ENCODE measurements at places on chromosomes 7 and 10.

DNA sequence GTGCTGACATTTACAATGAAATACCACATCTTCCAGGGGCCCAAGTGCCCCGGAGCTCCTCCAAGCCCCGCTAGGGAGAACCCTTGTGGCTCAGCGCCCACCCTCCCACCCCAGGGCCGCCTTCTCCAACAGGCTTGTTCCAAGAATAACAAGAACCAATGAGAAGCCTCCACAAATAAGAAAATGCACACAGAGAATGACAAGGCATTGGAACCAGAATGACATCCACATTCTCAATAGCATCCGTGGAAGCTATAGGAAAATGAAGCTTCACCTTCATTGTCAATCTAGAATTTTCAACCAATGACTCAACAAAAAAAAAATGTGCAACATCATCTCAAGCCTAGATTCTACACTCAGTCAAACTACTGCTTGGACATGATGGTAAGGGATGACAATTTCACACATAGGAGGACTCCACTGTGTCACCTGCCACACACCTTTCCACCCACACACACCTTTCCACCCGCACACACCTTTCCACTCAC is 50.4 kb upstream of the PPP2R2D start:
- no peak for DNase-seq

- DNase-seq: peak; percentile 4
Observed at GRCh38 chr7:1785839-1786238, 115.8 kb downstream of the ELFN1 start.

DNA sequence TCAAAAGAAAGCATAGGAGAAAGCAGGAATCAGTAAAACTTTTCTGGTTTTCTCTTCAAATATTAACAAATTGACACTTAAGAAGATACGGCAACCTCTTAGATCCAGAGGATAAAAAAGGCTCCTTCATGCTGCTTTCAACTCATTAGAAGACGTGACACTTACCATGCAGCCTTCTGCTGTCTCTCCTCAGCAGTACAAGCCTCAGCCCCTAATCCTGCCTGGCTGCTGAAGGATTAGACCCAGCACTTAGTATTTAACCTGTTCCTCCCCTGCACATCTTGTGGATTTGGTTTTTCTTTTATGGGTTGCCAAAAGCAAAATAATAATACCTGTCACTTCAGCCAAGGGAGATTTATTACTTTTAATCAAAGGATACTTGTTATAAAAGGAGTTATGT is 108.4 kb downstream of the LYZL1 start:
- no peak for DNase-seq

DNA sequence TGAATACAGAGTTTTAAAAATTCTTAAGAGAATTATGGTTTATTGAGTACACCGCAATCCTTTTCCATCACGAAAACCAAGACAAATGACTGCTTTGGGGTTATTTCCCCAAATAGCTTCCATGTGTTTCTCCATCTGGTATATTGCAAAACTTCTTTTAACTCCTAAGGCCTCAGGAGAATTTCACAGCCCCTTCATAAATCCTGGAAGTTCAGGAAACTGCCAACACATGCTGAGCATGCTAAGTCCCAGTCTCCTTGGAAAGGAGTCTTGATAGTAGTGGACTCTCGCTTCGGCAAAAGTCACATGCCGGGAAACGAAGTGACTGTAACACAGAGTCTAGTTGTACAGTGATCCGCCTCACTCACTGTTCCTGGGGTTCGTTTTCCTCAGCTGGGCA is 88.1 kb upstream of the RSU1 start:
- DNase-seq: no peak

DNA sequence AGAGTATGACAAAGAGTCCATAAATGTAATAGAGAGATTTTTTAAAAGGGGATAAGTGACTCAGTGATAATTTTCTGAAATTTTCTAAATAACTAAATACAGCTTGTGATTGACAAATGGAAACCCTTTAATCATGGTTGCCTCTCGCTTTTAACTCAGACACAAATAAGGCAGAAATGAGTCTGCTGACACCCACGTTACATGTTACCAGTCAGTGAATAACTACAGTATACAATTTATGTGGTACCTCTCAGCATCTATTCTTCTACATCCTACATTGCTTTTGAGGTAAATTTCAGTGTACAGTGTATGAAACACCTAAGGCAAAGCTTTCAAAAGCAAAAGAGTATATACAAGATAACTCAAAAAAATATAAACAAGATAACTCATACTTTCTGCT is 4.2 kb downstream of the NSUN6 start:
- no peak for DNase-seq

DNA sequence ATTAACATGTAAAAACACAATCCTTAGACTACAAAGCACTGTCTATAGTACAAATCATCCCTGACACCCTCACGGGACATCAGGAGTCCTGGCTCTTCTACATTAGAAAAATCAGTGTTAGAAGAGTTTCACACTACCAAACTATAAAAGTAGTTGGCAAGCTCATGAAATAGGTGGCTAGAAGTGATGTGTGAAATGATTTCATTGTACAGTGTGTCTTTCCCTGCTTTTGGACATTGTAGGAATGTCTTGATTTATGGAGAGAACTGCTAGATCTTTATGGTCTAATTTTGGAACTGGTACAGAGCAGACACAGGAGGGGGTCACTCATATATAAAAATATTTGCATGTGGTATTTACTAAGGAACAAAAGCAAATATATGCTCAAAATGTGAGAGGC is 33.2 kb downstream of the SEMA3A start:
- DNase-seq: no peak

- DNase-seq: no peak
Observed at GRCh38 chr10:71963351-71964097, 671 bp upstream of the CHST3 start.

DNA sequence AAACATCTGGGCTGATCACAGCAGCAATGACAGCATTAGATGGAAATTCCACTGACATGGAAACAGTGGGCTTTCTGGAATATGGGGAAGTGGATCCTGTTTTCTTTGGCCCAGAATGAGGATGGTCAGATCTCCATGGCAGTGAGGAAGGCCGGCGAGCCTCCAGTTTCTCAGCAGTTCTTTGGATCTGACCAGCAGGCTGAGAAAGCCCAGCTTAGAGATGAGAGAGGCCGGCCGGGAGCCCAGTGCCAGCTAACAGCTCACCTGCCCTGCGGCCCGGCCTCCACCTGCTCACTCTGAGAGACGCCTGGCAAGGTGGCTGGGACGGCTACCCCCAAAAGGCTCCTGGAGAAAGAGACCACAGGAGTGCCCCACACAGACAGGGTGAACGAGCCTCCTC is 24.2 kb downstream of the GPER1 start:
- no peak for DNase-seq

DNA sequence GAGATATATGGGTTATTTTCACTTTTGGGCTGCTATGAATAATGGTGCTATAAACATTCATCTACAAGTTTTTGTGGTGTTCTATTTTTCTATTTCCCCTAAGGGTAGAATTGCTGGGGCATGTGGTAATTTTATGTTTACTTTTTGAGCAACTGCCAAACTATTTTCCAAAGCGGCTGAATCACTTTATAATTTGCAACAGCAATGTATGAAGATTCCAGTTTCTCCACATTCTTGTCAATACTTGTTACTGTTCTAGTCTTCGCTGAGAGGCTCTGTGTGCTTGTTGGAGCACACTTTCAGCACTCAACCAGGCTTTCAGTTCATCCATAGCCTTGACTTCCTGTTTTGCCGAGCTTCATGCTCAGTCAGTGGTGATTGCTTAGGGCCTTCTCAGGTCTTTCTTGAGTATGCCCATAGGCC is 39.0 kb downstream of the ADK start:
- no peak for DNase-seq

DNA sequence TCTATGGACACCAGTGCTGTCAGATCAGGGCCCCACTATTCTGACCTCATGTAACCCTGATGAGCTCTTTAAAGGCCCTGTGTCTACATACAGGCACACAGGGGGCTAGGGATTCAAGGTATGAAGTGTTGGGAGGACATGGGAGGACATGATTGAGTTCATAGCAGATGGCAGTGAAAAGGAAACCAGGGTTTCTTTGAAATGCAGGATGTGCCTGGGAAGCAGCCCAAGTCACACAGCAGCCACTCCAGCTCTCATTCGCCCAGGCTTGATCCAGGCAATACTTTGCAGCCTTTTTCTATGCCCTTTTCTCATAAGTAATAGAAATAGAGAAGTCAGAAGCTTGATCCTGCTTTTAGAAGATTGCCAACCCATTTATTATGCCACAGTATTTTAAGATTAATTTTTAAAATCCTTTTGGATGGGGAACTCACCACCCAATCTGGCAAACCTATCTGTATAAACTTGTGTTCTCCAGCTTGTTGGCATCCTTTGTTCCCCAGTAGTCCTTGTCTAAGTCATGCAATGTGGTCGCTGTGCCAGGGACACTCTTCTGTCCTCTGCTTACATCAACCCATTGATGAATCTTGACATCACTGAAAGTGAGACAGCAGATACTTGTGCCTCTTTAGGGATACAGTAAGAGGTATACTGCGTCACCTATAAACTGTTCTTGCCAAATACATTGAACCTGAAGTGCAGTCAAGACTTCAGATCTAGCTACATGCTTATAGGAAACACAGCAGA is 95.0 kb downstream of the TAF3 start:
- DNase-seq: no peak

DNA sequence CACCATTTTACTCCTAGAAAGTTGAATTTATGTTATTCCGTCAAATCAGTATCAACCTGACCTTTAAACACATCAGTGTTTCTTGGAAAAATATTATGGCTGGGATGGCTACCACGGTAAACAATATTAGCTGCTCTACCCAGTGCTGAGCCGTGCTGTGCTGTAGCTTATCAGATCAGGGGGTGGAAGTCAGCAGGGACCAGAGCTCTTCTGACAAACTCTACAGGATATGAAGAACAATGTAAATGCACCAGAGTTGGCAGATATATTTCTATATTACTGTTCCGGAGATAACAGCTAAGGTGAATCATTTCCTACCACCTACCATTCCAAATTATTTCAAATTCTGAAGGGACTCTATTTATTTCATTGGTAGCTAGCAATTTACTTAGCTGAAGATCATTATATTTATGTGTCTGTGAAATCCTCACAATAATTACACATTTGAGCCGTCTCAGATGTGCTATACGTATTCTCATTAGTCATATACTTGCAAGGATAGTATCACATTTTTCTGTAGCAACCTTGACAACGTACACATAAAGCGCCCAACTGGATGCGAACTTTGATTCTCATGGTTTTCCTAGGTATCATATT is 76.5 kb downstream of the TEX36 start:
- DNase-seq: no peak

DNA sequence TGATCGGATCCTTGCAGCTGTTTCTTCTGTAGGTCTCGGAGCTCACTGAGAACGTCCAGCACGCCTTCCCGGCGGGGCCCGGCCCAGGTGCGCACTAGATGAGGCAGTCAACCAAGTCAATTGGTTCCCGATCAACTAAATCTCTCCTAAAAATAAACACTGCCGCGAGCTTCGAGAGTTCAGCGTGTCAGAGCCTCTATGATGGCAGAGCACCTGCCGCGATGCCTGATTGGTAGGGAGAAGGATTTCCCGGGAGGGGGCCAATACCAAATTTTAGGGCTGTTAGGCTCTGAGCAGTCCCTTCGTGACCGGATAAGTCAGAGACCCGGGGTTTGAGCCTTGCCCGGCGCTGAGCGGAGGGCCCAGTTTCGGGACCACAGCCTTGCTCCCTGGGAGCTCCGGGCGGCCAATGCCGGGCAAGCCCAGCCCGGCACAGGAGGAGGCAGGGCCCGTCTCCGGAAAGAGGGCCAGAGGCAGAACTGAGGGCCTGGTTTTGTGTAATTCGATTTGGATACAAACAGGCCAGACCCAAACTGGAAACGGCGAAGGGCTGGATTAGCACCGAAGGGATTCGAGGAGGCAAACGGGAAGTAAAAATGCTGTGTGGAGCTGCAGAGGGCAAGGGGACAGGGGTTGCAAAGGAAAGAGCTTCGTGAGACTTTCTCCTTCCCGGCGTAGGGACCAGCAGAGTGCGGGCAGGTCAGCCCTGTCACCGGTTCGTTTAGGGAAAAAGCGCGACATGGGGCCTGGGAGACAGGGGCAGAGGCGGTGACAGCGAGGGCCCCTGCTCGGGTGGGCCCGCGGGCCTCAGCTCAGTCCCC is 569 bp downstream of the SLC26A5 start:
- peak; percentile 53 for DNase-seq

DNA sequence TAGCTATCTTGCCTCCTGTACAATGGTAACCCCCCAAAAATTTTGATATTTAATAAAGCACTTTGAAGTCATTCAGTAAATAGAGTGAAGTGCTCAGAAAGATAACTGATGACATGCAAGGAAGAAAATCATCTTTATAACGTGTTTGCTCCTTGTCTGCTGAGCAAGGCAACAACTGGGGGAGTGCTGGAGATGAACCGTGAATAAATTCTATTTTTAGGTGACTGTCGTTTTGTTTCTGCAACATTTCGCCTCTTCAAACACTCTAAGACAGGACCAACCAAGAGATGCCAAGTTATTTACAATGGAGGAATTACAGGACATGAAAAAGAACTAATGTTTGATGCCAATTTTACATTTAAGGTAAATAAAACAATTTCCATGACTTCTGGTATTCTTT is 9.4 kb downstream of the AS3MT start:
- no peak for DNase-seq

GRCh38 chr10:3451516-3452172 is 279.1 kb upstream of the PITRM1 start:
- no peak for DNase-seq

DNA sequence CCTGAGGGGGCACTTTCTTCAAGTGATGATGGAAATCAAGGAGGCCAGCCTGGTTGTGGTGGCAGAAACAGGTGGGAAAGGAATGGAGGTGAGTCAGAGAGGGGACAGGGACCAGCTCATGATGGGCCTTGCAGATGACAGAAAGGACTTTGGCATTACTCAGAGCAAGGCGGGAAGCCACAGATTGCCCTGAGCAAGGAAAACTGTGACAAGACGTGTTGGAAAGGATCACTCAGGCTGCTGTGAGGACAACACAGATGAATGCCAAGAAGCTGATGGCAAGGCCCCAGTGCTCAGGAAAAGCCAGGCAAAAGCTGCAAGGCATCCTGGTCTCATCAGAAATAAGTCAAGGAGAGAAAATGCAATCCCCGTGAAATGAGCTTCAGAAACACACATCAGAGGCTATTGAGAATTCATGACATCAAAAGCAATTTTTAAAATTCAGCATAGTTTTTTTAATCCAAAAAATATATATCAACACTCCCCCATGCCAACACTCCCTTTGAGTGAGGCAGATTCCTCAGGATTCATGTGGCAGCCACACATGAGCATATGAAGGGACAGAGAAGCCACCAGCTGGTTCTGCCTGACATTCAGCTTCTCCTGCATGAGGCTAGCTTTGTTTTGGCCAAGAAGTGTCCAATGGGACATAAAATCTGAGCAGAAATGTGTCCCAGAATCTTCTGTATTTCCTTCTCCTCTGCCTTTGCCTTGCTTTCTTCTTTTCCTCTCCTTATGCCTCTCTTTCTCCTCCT is 244.5 kb upstream of the MYO3A start:
- DNase-seq: no peak

GRCh38 chr7:44631458-44632115 is 25.2 kb downstream of the OGDH start:
- no peak for DNase-seq

DNA sequence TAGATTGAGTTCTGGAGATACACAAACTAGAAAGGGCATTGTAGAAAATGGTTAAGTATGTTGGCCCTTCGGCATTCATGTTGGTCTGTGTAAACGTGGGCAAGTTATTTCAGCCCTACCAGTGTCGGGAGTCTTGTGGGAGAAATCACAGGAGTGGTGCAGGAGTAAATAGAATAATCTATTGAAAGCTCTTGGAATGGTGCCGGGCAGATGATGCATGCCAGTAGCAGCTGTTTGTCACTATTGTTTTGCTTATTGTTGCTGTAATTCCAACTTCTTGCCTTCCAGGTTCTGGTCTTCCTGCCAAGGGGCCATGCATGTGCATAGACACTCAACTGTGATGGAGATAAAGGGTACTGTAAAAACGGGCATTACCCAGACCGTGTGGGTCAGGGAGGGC is 259.4 kb downstream of the CAMK1D start:
- no peak for DNase-seq

Data from activated CD8-positive, alpha-beta memory T cell treated with anti-CD3 and anti-CD28 coated beads, Interleukin-2, amount 50 U/mL, for 48 hours (primary cell).